Astrocyte of the hippocampus (primary cell): ENCODE measurements at places on chromosomes 7 and 10.

DNA sequence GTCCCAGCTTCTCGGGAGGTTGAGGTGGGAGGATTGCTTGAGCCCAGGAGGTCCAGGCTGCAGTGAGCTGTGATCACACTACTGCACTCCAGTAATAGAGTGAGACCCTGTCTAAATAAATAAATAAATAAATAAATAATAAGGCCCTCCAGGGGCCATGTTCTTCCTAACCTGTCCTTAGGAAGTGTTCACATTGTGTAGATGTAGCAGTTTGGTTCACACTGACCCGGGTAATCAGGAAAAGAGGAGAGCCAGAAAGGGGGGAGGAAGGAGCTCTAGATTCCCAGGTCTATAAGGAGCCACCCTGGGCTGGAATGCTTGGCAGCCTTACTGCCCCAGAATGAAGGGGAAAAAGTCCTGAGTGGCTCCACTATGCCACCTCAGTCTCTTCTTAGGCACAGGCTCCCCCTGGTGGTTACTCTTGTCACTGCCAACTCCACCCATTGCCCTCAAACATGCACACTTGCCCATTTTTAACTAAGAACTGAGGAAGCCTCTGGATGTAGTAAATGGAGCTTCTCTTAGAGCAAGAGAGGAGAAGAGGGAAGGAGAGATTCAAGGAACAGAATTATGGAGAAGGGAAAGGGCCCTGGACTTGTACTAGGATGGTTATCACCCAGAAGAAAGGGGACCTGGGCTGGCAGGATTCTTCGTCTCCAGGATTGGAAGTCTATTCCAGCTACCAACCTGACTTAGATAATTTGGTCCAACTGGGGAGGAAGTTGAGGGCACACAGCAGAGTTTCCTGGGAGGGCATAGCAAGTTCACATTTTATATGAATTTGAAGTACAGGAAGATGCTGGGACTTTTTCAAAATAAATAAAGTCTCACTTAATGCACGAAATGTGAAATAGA lies 7.8 kb downstream of the HPS6 start:
- DNase-seq, result peak; percentile 90

GRCh38 chr7:135317676-135318325 lies 84.2 kb downstream of the STRA8 start:
- no peak for DNase-seq

- DNase-seq, result peak; percentile 6
These were observed 180.3 kb downstream of the SH2D4B start for GRCh38 chr10:80718024-80718423.

DNA sequence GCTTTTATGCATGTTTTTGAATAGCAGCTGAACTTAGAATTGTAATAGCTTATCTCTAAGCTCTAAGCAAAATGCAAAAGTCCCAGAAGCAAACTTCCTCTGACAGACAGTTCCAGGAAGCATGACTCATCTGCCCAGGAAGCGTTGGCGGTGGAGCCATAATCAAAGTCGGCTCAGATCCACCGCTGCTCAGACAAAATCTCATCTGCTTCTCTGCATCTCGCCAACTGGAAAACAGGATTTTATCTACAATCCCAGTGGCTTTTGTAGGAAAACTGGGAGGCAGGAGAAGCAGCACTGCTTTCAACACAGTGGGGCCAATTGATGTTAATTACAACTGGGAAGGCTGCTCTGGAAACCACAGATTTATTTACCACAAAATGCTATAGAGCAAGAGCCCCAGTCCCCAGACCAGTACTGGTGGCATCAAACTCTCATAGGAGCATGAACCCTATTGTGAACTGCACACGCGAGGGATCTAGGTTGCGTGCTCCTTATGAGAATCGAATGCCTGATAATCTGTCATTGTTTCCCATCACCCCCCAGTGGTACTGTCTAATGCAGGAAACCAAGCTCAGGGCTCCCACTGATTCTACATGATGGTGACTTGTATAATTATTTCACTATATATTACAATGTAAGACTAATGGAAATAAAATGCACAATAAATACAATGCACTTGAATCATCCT lies 99.9 kb downstream of the CUBN start:
- peak; percentile 75 for DNase-seq

DNA sequence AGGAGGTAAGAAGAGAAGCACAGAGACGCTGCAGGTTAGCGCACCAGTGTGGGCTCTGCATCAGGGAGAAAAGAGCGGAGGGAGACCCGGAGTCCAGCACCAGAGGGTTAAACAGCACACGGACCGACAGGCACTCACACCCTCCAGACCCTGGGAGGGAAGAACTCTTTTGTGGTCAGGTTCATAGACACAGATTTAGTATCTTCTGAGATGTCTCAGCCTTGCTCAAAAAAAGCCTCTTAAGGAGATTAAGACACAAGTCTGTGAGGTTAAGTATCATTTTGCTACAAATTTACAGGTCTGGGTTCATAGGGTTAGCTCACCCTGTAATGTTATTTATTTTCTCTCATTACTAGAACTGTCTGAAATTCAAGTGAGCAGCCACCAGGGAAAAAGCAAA lies 16.8 kb upstream of the NDST2 start:
- no peak for DNase-seq
